Glutamatergic neuron (in vitro differentiated cells): ENCODE measurements at places on chromosomes 3 and 15. TPM values are rescaled to one million over a fixed set of nuclear protein-coding genes. Genes with fewer than 3 reads are reported as not detected.

GRCh38 chr3:12005951-12006625, 1.9 kb downstream of the SYN2 start:
- DNase-seq = no peak

GRCh38 chr3:57852896-57853295, 96.8 kb downstream of the SLMAP start:
- DNase-seq = no peak

DNA sequence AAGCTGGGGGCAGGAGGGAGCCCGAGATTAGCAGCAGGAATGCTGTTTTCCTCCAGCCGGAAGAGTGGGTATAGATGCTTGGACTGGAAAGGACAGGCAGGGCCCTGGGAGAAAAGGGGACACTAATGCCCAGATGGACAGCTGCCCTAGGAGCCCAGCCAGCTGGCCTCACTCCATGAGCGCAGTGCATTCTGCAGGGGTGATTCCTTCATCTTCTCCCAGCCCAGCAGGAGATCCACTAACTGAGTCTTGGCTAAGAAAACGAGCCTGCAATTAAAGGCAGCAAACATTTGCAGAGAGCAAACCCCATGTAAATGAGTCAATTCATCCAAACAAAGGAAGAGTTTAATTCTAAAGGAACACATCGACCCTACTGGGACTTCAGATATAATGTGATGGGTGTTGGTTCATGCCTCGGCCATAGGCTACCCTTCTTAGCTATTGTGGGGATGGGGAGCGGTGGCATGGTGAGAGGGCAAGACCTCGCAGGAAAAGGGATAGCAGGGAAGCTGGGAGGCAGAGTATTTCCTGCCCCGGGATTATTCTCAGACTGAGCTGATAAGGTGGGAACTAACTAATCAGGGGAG, 13.3 kb upstream of the MINAR1 start:
- DNase-seq = no peak

Gene LRRC31
- total RNA-seq = not detected

DNA sequence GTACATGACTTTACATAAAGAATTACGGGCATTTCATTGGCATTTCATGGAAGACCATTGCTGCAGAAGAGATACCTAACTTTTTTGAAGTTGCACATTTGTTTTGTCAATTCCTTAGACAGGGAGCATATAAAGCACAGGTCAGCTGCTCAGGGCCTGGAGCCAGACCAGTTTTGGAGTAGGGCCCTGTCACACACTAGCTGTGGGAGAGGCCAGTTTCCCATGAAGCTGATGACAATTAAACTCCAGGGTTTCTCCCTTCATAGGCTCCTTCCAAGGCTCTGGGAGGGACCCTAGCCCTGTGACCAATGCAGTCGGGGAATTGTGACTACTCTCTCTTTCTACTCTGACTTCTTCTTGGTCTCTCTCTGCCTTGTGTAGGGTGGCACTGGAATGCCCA, 107.3 kb upstream of the SELENOK start:
- DNase-seq = no peak

DNA sequence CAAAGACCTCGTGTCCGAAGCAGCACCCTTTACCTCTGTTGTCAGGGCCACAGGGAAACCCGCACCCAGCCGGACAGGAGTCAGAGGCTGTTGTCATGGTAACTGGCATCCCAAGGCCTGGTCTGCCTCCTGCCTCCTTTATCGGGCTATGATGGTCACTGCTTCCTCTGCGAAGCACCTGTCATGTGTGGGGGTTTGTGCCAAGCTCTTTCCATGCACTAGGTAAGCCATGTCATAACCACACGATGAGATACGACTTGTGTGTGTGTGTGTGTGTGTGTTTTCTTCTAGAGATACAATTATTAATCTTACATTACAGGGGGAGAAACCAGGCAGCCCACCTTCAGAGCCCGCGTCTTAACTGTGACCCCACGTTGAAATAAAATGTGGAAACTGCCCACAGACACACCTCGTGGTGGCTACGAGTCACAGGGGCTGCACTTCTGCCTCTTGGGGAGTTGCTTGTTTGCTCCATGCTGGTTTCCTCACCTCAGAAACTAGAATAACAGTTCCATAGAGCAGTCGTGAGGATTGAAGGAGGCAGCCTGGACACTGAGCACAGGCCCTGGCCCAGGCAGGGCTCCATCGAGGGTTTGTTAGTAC, 18.0 kb downstream of the ZDHHC19 start:
- DNase-seq = no peak

DNA sequence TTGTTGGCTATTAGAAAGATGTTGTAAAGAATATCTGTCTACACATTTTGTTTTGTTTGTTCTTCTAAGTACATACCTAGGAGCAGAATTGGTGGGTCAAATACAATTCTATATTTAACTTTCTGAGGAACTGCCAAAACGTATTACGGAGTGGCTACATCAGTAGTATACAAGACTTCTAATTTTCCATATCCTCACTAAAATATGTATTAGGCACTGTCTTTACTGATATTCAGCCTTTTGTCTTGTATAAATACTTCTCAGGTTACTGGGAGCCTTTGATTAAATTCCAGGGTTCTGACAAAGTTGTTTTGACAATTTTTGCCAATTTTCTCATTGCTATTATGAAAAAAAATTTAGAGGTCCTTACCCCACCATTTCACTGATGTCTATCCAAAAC, 146.7 kb downstream of the NR2E3 start:
- DNase-seq = no peak

DNA sequence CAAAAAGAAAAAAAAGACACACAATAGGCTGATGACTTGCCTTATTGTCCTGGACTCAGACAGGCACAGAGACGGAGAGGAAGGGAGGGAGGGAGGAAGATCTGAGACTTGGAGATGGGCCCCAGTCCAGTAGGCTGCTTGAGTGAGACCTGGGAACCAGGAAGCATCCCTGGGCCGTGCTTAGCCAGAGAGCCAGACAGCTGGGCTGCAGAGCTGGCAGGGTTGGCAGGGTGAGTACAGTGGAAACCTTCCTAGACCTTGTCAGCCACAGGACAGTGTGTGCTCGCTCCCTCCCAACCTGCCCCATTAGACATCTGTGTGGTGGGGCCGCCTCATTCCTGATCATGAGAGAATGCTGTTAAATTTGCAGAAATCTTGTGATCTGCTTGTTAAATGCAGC, 107.9 kb upstream of the ALDH1A3 start:
- DNase-seq = no peak

GRCh38 chr15:20340331-20340811, 201.2 kb downstream of the GOLGA6L6 start:
- peak; percentile 36 for DNase-seq

Gene DGKG
- total RNA-seq = 24.1 TPM

GRCh38 chr3:134904241-134904771, 109.2 kb downstream of the EPHB1 start:
- DNase-seq = no peak

Gene GOLGA6B
- total RNA-seq = not detected

DNA sequence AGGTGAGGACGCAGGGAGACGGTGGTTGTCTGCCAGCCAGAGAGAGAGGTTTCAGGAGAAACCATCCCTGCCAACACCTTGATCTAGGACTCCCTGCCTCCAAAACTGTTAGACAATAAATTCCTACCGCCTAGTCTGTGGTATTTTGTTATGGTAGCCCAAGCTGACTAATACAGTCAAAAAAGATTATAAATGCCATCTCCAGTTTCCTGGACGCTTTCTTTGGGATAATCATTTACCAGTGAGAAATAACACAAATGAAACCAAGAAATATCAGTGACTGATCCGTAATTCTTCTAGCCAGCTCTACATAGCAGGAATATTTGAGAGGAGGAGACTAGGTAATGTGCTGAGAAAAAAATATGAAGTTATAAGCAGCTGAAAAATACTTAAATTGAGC, 707.8 kb upstream of the LMCD1 start:
- no peak for DNase-seq

DNA sequence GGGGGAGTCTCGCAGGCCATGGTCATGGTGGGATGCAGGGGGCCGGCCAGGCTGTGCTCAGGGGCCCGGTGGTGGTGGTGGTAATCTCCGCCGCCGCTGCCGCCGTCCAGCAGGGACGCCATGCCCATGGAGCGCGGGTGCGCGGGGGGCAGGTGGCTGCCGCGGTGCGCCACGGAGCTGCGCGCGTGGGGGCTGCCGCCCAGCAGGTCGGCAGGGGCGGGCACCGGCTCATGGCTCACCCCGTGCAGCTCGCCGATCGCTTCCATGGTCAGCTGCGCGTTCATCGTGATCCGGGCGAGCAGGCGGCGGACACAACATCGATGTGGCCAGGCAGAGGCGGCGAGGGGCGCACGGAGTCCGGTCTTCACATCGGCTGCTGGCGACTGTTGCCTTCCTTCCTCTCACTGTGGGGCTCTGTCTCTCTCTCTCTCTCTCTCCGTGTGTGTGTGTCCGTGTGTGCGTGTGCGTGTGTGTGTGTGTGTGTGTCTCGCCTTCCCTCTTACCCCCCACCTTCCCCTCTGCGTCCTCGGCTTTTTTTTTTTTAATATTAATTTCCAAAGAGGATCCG, 451 bp downstream of the ONECUT1 start:
- peak; percentile 71 for DNase-seq

Gene CIDEC
- not detected for total RNA-seq

GRCh38 chr3:149145974-149146373, 16.5 kb downstream of the HPS3 start:
- no peak for DNase-seq

DNA sequence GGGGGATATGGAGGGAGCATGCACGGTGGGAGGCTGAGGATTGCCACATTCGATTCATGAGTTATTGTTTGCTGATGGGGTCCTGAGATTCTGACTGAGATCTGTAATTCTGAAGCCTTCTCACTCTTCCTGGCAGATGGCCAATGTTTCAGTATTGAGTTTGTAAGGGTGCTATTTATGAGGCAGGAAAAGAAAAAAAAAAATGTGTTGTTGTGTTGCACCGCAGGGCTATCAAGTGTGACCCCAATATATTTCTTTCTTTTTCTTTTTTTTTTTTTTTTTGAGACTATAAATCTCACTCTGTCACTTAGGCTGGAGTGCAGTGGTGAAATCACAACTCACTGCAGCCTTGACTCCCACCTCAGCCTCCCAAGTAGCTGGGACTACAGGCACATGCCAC, 3.2 kb upstream of the SENP2 start:
- no peak for DNase-seq

DNA sequence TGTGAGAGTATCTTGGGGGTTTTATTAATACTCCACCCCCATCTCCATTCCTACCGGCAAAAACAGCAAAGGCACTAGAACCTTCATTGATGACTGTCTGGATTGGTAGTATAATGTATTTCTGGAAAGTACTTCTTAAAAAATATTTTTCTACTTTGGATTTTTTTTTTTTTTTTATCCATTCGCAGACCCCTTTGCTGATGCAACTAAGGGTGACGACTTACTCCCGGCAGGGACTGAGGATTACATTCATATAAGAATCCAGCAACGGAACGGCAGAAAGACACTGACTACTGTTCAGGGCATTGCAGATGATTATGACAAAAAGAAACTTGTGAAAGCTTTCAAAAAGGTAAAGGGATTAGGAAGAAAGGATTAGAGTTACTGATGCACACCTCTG, 1.2 kb downstream of the EIF1B start:
- DNase-seq = no peak

DNA sequence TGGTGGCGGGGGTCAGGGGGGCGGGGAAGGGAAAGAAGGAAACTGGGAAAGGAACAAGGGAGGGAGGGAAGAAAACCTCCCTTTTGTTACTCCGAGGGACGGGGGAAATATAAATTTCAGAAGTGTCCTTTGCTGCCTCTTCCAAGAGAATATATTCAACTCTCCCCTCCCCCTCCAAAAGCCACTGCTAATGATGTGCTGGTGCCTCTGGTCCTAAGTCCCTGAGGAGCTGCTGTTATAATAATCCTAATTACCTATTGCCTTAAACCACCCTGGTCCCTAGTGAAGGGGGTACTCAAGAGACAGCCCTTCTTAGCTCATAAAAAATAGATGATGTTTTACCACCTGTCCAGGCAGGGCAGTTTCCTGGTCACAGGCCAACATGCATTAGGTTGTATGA, 118.3 kb upstream of the TRIM42 start:
- no peak for DNase-seq

Gene SAMD7
- not detected for total RNA-seq

GRCh38 chr15:89118481-89118989, 30.3 kb downstream of the ABHD2 start:
- no peak for DNase-seq

GRCh38 chr3:119427669-119428068, 35.7 kb downstream of the TMEM39A start:
- DNase-seq = no peak

DNA sequence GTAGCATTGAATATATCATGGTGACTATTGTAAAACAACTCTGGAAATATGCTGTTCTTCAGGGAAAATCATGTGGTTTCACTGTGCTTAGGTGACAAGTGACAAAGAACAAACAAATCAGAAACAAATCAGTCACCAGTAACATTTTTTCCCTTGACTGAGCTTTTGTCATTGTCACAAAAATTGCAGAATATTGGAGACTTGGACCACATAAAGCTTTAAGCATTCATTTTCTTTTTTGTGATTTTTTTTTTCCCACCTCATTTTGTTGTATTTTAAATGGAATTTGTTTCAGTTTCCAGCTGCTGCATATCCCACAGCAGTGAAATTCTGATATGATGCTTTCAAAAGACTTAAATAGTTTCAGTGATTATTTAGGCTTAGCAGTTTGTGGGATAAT, 1088.4 kb downstream of the OTOL1 start:
- no peak for DNase-seq

Gene PLEKHO2
- total RNA-seq = 18.0 TPM

DNA sequence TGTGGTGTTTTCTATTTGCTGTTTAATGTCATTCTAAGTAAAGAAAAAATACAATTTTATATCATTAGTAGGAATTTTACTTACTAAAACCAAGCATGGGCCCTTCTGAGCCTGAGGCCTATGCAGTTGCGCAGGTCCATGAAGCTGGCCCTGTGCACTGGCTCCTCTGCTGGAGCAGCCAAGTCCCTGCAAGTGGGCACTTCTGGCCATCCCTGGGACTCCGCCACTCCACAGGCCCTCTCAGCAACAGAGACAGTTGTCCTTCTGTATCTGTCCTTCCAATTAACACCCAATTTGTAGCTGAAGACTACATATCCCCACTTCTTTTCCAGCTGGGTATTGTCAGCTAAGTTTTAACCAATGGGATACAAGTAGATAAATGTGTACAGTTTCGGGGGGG, 49.9 kb upstream of the RYK start:
- peak; percentile 46 for DNase-seq

- no peak for DNase-seq
These were observed 16.7 kb downstream of the FBN1 start for GRCh38 chr15:48628832-48629231.

- DNase-seq = no peak
These were observed 224.8 kb downstream of the ABHD5 start for GRCh38 chr3:43915546-43915945.

GRCh38 chr3:134642445-134643149, 8.2 kb downstream of the KY start:
- DNase-seq = no peak

Gene TTC21A
- total RNA-seq = 7.8 TPM

Gene SCAMP5
- 164 TPM for total RNA-seq

- no peak for DNase-seq
These were observed 45.7 kb downstream of the POC1A start for GRCh38 chr3:52108302-52109232.

DNA sequence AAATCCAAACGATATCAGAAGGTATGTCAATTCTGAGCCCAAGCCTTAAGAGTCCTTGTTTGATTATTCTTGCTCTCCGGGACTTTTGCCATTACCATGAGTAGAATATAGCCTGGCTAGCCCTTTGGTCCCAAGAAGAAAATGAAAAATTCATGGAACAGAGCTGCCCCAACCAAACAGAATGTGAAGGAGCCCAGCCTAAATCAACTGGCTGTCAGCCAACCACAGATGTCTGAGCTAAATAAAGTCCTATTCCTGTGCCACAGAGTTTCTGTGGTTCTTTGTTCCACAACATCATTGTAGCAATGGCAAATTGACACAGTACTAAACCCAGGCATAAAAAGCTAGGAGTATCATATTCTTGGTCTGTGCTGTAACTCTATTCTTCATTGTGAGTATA, 185.2 kb downstream of the CPNE4 start:
- DNase-seq = no peak
